Neuronal stem cell (in vitro differentiated cells): ENCODE measurements at places on chromosomes 6 and 20.

DNA sequence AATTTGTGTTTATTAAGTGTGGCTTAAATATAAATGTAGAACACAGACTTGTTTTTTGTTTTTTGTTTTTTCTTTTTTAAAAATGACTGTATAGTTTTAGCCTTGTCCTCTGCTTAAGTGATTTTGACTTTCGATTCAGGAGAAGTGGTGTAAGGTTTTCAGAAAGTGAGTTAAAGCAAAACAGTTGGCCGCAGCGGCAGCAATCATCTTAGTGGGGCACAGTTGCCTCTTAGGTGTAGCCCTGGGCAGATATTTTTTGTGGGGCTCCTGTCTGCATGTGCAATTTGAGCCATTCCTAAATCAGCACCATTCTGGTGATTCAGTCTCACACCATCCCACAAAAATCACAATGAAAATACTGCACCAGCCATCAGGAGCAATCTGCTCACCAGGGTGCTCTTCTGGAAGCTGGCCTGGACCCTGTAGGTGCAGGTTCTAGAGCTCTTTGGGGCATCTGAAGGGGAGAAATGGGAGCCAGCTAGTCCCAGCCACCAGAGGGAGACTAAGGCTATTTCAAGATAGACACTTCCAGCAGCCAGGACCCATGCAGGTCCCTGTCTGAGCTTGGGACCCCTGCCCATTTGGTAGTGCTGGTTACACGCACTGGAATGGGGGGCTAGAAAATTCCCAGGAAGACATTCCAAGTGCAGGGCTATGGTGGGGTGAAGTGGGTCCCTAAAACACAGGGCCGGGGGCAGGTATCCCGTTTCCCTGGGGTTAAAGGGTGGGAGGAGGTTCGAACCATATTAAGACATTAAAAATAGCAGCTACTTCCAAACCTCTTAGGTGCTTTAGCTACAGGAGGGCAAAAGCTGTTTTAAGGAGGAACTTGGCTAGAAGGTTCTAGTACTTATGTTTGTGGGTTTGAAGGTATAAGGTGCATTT, 156.6 kb downstream of the NFATC2 start:
- no peak for DNase-seq

- no peak for DNase-seq
Observed at GRCh38 chr6:132902901-132903300, 88.5 kb downstream of the RPS12 start.

DNA sequence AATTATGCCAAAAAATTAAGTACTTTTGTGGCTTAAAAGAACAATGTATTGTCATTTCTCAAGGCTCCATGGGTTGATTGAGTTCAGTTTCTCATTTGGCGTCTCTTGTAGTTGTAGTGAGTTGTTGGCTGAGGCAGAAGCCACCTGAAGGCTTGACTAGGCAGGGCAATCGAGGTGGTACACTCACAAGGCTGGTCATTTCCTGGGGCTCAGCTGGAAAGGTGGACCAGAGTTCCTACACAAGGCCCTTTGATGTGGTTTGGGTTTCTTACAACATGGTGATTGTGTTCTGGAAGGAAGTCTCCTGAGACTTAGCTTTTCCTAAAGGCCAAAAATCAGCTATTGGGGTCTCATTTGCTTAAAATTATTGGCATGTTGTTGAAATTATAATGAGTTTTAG, 22.6 kb downstream of the MAS1 start:
- DNase-seq: no peak

DNA sequence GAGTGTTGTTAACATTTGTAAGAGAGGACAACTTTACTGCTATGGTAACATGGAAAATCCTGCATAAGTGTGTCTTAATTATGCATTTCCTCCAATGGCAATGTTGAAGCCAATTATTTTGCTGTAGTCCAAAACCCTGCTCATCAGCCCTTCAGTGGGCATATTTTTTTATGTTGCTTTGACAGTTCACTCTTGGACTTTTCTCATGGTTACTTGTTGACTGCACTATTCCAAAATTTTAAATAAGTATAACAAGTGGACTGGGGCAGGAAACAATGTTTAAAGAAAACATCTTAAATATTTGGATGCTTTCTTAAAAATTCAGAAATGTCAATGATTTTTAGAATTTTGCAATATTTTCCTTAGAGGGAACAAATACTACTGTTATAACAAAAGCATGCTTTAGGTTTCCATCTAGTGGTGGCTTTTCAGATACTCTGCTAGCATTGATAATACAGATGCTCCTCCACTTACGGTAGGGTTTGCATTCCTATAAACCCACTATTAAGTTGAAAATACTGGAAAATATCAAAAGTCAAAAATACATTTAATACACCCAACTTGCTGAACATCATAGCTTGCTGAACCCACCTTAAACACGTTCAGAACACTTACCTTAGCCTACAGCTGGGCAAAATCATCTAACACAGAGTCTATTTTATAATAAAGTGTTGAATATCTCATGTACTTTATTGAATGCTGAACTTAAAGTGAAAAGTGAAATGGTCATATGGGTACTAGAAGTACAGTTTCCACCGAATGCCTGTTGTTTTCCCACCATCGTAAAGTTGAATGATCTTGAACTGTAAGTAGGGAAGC, 86.4 kb downstream of the ADGRG6 start:
- no peak for DNase-seq

GRCh38 chr6:34679552-34680253, 16.9 kb downstream of the ILRUN start:
- no peak for DNase-seq

- no peak for DNase-seq
Observed at GRCh38 chr6:13384506-13384905, 56.2 kb upstream of the TBC1D7 start.

GRCh38 chr20:21510414-21511384, 3.2 kb downstream of the NKX2-2 start:
- DNase-seq: no peak

- DNase-seq: no peak
Observed at GRCh38 chr6:20334962-20335361, 66.7 kb upstream of the E2F3 start.

- DNase-seq: no peak
Observed at GRCh38 chr20:41854765-41855164, 236.6 kb upstream of the CHD6 start.

GRCh38 chr6:13273931-13274706, 54.2 kb downstream of the TBC1D7 start:
- DNase-seq: no peak

GRCh38 chr20:39264506-39265172, 302.5 kb downstream of the DHX35 start:
- peak; percentile 70 for DNase-seq

DNA sequence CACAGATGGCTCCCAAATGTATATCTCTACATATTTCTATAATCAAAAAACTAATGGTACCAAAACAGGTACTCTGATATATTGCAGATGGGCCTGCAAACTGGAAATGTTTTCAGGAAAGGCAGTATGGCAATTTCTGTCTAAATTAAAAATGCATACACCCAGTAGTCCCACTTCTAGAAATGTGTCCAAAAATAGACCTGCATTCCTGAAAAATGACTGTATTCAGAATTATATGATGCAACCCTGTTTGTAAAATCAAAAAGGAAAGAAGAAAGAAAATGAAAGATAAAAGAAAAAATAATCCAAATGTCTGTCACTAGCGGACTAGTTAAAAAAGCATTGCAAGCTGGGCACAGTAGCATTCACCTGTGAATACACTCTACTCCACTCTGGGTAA, 12.9 kb upstream of the MICB start:
- no peak for DNase-seq

DNA sequence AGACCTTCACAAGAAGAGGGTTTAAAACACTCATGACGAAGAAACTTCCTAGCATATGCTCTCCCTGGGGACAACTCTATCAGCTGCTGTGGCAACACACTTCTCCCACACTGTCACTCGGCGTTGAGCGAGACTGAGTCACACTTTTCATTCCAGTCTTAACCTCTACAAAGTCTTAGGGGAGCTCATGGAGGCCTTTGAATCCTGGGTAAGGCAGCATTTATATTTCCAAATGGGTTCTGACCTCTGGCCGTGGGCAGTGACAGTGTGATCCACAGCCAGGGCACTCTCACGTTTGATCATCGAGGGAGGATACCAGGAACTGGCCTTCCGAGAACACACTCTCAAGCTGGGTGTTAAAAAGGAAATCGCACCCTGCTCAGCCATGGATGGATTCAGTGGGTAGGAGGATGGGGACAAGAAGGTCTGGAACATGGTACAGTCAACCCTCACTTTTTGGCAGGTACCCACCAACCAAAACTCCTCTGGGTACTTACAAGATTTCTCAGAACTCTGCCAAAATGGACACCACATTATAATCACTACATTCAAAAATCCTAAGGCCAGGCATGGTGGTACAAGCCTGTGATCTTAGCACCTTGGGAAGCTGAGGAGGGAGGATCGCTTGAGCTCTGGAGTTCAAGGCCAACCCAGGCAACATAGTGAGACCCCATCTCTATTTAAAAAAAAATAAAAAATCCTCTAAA, 19.6 kb downstream of the RRBP1 start:
- no peak for DNase-seq

- no peak for DNase-seq
Observed at GRCh38 chr6:11731423-11731822, 47.2 kb downstream of the ADTRP start.

GRCh38 chr6:142853244-142854180, 91.5 kb downstream of the HIVEP2 start:
- DNase-seq: no peak

GRCh38 chr6:17987447-17987696, at the start of gene KIF13A:
Gene KIF13A (minus strand): TSS chr6:17987635. CDS start chr6:17987463, 172 bp downstream.
- DNase-seq: peak; percentile 42

- DNase-seq: peak; percentile 95
Observed at GRCh38 chr6:43702534-43703440, 15.2 kb upstream of the MRPS18A start.

DNA sequence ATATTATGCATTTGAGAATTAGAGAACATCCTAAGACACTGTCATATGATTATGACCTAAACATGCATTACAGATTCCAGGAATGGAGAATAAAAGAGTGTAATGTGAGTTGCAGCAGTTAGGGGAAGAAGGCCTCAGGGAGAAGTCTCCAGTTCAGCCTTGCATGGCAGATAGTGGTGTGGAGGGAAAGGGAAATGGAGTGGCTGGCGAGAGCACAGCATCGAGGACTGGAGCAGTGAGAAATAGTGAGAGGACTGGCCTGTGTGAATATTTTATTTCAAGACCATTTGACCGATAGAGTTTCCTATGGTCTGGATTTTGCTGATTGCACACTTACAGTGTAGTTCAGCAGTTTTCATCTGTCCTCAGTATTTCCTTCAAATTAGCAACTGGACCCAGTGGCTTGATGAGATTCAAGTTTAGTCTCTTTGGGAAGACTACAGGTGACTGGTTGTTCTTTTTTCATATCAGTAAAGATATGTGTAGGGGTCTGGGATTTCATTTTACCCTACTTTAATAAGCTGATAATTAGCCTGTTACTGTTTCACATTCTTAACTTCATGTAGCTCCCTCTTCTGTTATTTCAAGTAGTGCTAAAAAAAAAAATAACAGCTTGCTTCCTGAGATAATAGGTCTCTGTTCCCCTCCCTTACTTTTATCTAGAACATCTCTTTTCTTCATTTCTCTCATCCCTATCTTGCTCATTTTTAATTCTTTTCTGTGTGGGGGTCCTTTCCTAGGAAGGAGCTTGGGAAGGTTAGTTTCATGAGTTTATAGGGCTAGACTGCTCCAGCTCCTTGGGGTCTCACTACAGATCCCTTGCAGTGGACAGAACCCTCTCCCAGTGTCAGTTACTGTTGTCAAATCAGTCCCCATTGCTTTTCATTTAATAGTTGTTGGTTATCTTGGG, 27.9 kb downstream of the BLTP3A start:
- DNase-seq: no peak

GRCh38 chr6:30480536-30481156, 8.7 kb upstream of the HLA-E start:
- DNase-seq: no peak

GRCh38 chr6:165417278-165417865, 108.0 kb upstream of the C6orf118 start:
- no peak for DNase-seq

DNA sequence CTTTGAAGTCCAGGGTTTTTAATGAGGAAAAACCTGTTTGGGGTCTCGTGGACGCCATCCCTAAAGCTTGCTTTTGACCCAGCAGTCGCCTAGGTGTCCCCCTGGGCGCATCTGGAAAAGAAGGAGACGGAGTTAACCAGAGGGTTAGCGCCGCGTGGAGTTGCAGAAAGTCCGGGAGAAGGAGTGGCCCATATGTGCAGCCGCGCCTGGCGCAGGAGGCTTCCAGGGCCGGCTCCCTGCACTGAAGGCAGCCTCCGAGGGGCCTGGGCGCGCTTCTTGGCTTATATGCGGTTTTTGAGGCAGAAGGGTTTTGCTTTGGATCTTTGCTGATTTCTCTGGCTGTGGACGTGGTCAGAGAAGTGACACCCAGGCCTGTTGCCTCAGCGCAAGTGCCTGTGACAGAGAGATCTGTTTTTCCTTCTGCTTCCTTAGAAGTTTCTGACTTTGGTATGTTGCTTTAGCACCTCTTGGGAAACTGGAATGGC, 987 bp downstream of the TMEM181 start:
- DNase-seq: no peak

GRCh38 chr6:26556263-26557070, 18.3 kb downstream of the HMGN4 start:
- DNase-seq: peak; percentile 63

DNA sequence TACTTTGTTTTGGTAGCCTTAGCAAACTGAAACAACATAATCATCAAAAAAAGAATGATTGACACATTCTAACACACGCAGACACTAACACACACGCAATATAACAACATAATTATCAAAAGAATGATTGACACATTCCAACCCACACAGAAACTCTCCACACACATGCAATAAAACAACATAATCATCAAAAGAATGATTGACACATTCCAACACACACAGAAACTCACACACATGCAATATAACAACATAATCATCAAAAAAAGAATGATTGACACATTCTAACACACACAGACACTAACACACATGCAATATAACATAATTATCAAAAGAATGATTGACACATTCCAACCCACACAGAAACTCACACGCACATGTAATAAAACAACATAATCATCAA, 172.4 kb downstream of the THBS2 start:
- DNase-seq: no peak

- no peak for DNase-seq
Observed at GRCh38 chr6:100342830-100343229, 121.9 kb downstream of the SIM1 start.

- DNase-seq: no peak
Observed at GRCh38 chr6:47404435-47404834, 73.2 kb upstream of the CD2AP start.

DNA sequence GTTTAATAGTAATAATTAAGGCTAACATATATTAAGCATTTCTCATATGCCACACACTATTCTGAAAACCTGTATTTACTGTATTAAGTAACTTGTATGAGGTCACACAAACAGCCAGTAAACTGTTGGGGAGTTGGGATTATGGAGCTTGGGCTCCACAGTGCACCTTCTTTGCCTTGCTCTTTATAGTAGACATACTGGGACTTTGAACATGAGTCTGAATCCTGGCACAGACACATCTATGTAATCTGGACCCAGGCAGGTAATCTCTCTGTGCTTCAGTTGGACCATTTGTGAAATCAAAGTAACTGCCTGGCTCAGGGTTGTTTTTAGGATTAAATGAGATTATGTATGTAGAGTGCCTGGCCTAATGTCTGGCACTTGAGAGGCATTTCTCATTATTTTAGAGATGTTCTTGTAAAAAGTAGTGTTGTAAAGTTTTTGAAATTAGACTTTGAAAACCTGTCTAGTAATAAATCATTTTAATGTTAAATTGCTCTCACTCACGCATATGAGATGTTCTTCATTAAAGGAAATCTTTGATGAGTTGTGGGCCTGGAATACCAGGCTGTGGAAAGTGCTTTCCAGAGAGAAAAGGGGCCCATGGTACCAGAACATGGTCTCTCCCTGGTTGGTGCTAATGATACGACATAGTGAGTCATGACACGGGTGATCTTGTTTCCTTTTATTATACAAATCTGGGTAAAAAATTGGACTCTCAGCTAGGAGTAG, 34.3 kb downstream of the LRRC1 start:
- no peak for DNase-seq
